ENCODE measurements at places on chromosomes 7 and 10. TPM values are rescaled to one million over a fixed set of nuclear protein-coding genes. Genes with fewer than 3 reads are reported as not detected.
A peak's percentile ranks its signal among the peaks of the same experiment; 100 is the strongest.

GRCh38 chr7:141673346-141673745 is 28.6 kb downstream of the DENND11 start:
- no peak for DNase-seq

- DNase-seq, result no peak
These were observed 18.5 kb upstream of the EIF5AL1 start for GRCh38 chr10:79493806-79494205.

Gene ANKRD2
- 1.1 TPM for total RNA-seq

GRCh38 chr7:29879609-29880008 is 73.3 kb downstream of the WIPF3 start:
- no peak for DNase-seq

- DNase-seq, result no peak
These were observed 112.2 kb downstream of the CRPPA start for GRCh38 chr7:16309129-16309528.

Gene GPR15LG
- not detected for total RNA-seq

DNA sequence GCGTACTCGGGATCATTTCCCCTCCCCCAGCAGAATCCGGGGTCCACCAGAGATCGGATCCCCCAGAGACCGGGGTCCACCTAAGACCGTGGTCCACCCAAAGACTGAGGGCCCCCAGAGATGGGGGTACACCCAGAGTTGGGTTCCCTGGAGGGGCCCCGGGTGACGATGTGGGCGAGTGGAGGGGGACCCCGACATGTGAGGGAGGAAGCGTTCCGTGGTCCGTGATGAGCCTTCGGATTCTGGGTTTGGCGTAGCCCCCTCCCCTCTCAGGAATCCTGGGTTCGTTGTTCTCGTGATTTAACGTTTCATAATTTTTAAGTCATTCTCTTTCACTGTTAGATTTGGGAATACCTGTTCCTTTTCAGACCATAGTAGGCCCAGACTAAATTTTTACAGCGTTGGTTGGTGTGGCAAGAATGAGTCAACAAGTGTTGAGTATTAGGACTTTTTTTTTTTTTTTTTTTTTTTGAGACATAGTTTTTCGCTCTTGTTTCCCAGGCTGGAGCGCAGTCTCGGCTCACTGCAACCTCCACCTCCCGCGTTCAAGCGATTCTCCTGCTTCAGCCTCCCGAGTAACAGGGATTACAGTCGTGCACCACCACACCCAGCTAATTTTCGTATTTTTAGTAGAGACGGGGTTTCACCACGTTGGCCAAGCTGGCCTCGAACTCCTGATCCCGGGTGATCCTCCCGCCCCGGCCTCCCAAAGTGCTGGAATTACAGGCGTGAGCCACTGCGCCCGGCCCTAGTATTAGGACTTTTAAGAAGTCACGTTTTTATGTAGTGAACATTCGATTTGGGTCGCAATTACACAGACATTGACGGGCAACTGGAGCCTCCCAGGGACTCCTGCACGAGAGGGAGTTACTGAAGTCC is 672 bp downstream of the GTPBP4 start:
- peak; percentile 55 for DNase-seq

Gene GALNT17
- total RNA-seq, result 22.0 TPM

GRCh38 chr7:48182718-48183369 is 11.6 kb downstream of the ABCA13 start:
- DNase-seq, result no peak

GRCh38 chr7:37354656-37355131 is 94.0 kb downstream of the ELMO1 start:
- peak; percentile 91 for DNase-seq

- no peak for DNase-seq
These were observed 107.4 kb upstream of the RHOBTB1 start for GRCh38 chr10:61051344-61051743.

DNA sequence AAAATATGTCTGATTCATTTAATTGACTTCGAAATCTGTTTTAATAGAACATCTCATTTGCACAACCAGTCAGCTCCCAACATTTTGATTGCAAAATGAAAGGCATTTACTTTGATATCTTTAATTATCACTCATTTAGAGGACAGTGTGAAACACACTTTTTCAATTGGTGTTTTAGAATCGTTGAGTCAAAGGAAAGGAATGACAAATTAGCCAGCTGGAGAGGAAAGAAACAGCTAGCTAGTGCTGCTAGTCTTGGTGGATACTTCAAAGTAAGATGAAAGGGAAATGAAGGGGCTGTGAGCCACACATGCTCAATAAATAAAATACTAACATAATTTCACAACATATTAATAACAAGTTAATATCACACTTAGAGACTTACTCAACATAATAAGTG is 570.2 kb downstream of the PHTF2 start:
- DNase-seq, result no peak

DNA sequence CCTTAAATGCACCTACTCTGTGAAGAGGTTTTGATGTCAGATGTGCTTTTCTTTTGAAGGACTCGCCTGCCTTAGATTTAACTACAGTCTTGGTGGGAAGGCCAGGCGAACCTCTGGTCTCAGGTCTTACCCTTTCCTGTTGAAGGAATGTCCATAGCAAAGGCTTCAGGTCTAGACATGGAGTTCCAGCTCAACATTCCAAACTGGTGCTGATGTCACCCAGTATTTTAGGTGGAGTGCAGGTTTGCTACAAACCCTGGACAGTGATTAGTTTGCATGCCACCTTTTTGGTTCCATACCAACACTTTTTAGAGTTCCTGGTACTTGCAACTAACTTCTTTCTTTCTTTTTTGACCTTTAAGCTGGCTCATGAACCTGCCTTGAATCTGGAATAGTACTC is 258.7 kb downstream of the GFRA1 start:
- DNase-seq, result no peak

DNA sequence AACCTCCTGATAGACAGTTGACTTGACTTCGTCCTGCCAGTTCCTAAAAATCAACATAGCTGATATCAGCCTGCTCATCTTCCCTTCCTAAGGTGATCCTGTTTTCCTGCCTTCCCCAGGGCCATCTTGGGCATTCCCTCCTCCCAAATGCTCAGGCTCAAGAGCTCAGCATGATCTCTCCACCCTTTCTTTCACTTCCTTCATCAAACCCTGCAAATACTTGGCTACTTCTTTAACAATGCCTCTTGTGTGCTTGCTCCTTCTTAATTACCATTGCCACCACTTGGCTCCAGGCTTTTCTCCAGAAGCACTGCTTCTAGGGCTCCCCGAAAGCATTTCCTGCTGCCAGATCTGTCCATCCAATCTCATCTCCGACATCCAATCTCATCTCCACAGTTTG is 7.3 kb downstream of the FSCN3 start:
- no peak for DNase-seq

Gene ARMH3
- 22.3 TPM for total RNA-seq

- DNase-seq, result no peak
These were observed 88.9 kb downstream of the CTTNBP2 start for GRCh38 chr7:117784315-117784714.

Gene CDC14C
- not detected for total RNA-seq

DNA sequence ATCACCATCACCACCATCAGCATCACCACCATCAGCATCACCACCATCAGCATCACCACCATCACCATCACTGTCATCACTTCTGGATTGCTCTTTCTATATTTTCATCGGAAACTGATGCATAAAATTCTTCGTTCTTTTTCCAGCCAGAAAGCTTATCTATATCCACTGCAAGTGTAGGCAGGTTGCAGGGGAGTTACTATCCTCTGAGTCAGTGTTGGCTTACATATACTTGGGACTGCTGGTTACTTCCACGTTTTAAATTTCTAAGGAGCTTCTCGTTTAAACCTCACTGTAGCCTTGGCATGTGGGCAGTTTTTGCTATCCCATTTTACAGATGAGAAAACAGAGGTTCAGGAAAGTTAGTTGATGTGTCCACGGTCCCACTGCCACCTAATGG is 66.1 kb downstream of the FOXL3 start:
- DNase-seq, result no peak

- no peak for DNase-seq
These were observed 81.0 kb downstream of the EBF3 start for GRCh38 chr10:129883029-129883428.

Measured in posterior vena cava (tissue), 2 donors.